ENCODE measurements at places on chromosomes 5 and 9. TPM values are rescaled to one million over a fixed set of nuclear protein-coding genes. Genes with fewer than 3 reads are reported as not detected.

- DNase-seq: no peak
These were observed 128.4 kb downstream of the PARP8 start for GRCh38 chr5:50794812-50795211.

DNA sequence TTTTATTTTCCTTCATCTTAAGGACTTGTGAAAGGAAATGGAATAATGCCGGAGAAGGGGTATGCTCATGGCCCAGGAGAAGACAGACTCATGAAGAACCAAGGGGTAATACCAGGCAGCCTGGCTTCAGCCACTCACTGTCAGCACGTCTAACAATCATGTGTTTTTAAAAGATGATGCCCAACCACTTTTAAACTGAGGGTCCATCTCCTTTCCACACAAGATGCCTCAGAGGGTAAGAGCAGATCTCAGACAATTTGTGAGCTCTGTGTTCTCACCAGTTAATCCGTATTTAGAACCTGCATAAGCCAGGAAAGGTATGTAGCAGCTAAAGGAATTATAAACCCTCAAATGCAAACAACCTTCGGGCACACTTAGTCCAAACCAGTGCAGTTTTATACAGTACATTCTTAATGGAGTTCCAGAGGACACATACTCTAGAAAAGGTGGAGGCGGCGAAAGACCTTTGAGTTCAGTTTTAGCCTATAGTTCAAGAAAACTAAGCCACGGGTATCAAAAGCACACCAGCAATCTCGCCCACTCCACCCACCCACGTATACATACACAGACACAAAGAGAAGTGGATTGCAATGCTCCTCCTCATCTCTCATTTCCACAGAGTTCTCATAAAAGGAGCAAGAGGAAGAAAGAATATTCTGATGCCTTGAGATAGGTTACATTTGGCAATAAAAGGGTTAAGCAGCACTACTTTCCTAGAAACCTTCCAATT lies 2.6 kb downstream of the DIAPH1 start:
- DNase-seq: no peak

- no peak for DNase-seq
These were observed 182.5 kb downstream of the GAS1 start for GRCh38 chr9:86764671-86765343.

GRCh38 chr9:135928731-135929655 lies 21.6 kb upstream of the CAMSAP1 start:
- DNase-seq: no peak

- DNase-seq: no peak
These were observed 116.0 kb downstream of the UNC13B start for GRCh38 chr9:35277628-35278359.

- DNase-seq: no peak
These were observed 199.2 kb upstream of the GDNF start for GRCh38 chr5:38039091-38039490.

GRCh38 chr9:76101491-76101890 lies 211.0 kb downstream of the PCSK5 start:
- no peak for DNase-seq

Gene TTC23L
- not detected for total RNA-seq

Gene BTNL9
- total RNA-seq: not detected

Gene SOX30
- not detected for total RNA-seq

Gene KCNN2
- total RNA-seq: not detected

Gene GTF2H2
- total RNA-seq: 28.7 TPM

Gene KCNV2
- total RNA-seq: not detected
